Hematopoietic multipotent progenitor cell (in vitro differentiated cells): ENCODE measurements at places on chromosomes 2 and 18.
A peak's percentile ranks its signal among the peaks of the same experiment; 100 is the strongest.

DNA sequence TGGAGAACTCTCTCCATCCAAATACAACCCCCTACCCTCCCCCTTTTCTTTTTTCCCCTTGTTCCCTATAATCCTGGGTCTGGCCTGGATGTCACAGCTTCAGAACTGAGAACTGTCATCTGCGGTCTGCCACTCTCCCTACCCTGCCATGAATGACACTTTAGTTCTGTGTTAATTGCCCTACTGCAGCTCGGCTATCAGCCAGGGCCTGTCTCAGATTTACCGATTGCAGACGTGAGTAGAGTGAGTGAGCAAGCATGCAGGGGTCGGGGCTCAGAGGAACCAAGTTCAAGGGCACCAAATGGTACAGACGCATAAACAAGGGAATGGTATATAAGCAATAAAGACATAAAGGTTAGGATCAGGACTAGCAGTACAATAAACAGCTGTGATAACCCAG lies 967.8 kb downstream of the BCL11A start:
- DNase-seq = no peak

DNA sequence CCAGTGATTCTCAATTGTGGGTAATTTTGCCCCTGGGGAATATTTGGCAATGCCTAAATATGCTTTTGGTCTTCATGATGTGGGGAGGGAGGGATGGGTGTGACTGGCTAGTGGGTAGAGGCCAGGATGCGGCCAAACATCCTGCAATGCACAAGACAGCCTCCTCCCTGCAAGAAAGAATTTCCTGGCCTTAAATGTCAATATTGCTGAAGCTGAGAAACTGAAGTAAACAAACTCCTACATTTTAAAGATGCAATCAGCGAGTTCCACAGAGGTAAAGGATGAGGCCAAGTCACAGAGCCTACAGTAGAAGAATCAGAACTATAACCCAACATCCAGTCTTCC lies 272.9 kb upstream of the EPHA4 start:
- no peak for DNase-seq

DNA sequence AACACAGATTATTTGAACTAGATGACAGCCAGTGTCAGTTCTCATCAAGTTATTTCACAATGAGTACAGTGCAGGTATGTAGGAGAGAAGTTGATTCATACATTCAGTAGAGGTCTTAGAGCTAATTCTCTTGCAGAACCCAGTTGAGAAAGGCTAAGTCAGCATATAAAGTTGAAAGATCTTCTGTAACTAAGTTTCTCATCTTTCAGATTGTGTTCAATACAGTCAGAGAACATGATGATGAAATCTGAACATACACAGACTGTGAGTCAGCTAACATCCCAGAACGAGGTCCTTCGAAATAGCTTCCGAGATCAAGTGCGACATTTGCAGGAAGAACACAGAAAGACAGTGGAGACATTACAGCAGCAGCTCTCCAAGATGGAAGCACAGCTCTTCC lies 41.9 kb upstream of the LIMS1 start:
- no peak for DNase-seq

GRCh38 chr2:86025229-86025820 lies 80.4 kb downstream of the POLR1A start:
- no peak for DNase-seq

DNA sequence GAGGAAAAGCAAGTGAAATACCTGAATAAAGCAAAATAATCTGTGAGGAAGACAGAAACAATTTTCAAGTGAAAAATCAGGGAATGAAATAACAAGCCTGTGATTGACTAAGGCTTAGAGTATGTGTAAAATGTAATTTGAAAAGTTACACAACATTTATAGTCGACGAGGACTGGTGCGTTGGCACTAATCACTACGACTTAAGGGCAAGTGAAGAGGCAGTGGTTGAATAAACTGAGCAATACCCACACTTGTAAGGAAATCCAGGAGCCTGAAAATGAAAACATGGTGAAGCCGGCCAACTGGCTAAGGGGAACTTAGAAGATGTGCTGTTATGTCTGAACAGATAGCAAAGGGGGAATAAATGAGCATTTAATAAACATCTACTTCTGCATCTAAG lies 13.4 kb downstream of the DOK1 start:
- no peak for DNase-seq

DNA sequence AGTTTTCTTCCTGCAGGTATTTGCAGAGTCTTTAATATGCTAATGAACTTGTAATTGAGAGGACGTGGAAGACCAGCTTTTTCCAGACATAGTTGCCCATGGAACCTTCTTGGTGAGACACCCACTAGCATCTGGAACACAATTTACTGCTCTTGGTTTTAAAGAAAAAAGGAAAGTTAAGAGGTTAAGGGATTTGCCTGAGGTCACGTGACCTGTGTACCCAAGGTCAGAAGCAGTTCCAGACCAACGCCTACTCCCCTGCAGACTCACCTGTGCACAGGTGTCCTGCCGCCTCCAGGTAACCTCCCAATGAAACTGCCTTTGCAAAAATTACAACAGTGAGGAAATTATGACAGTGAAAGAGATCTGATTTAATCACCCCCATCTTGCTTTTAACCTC lies 172.7 kb downstream of the ANAPC1 start:
- no peak for DNase-seq

GRCh38 chr2:86171295-86171694 lies 24.0 kb downstream of the IMMT start:
- DNase-seq = no peak

DNA sequence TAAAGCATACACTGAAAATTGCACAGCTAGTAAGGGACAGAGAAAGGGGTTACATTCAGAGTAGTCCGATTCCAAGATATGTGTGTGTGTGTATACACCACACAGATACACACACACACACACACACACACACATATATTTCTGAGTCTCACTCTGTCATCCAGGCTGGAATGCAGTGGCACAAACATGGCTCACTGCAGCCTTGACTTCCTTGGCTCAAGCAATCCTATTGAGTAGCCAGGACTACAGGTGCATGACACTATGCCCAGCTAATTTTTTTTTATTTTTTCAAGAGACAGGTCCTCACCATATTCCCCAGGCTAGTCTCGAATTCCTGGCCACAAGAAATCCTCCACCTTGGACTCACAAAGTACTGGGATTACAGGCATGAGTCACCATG lies 68.1 kb upstream of the ITPRID2 start:
- DNase-seq = no peak

DNA sequence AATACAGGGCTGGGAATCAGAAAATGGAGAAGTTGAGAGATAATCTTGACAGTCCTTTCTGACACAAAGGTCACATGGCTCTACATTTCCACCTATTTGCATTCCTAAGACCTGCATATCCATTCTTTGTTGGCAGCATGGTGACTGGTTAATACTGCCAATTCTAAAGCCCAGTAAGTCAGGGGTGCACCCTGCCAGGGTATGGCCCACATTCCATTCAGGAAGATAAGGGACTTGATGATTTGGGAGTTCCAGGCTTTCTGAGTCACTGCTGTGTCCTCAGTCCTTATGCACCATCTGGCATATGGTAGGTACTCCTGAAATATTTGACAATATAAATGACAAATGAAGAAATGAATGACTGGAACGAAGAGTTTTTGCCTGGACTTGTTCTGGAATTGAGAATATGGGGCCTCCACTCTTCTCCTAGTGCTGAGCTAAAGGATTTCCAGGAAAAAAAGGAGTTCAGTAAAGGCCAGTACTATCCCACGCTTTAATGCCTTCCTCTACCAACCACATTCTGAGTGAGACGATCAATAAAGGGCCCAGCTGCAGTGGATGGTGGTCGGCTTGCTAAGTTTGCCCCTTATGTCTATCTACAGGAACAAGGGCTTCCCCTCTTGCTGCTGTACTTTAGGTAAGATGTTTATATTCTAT lies 31.7 kb upstream of the EIF2AK3 start:
- DNase-seq = no peak

DNA sequence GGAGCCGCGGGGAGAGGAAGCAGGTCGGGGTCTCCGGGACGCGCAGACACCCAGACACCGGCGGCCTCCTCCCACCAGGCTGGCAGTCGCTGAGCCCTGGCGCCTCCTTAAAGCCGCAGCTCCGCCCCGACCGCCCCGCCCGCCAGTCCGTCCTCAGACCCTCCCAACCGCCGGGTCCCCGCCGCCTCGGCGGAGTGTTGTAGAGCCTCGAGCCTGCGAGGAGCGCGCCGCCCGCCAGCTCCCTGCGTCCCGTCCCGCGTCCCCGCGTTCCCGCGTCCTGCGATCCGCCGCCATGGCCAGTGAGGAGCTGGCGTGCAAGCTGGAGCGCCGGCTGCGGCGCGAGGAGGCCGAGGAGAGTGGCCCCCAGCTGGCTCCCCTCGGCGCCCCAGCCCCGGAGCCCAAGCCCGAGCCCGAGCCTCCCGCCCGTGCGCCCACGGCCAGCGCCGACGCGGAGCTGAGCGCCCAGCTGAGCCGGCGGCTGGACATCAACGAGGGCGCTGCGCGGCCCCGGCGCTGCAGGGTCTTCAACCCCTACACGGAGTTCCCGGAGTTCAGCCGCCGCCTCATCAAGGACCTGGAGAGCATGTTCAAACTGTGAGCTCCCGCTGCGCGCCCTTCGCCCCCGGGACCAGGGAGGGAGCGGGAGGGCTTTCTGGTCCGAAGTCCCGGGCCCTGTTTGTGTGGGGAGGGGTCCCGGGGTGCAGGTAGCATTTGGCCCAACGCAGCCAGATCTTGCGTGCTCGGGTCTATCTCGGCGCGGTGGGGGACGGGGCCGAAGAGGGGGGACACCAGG lies at the start of gene EFHD1:
TSS of gene EFHD1 (plus strand) at position 192 of the 793 bp plus-strand sequence. CDS start at position 293, 101 bp downstream.
- peak; percentile 73 for DNase-seq

DNA sequence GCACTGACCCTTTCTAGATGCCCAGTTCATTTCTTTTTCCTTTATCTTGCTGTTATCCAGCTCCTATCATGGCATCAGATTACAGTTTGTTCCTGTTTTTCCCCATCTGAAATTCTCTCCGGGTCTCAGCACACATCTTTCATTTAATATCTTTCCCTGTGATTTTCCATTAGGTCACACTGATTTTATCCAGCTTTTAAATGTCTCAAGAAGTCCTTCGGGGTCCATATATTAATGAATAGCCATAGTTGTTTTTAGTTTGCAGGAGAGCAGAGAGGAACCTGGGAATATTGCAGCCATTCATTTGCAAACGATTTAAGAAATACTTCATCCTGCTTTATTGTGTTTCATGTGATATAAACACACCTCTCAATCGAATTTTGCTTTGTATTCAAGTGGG lies 374.2 kb downstream of the TDRD15 start:
- no peak for DNase-seq

DNA sequence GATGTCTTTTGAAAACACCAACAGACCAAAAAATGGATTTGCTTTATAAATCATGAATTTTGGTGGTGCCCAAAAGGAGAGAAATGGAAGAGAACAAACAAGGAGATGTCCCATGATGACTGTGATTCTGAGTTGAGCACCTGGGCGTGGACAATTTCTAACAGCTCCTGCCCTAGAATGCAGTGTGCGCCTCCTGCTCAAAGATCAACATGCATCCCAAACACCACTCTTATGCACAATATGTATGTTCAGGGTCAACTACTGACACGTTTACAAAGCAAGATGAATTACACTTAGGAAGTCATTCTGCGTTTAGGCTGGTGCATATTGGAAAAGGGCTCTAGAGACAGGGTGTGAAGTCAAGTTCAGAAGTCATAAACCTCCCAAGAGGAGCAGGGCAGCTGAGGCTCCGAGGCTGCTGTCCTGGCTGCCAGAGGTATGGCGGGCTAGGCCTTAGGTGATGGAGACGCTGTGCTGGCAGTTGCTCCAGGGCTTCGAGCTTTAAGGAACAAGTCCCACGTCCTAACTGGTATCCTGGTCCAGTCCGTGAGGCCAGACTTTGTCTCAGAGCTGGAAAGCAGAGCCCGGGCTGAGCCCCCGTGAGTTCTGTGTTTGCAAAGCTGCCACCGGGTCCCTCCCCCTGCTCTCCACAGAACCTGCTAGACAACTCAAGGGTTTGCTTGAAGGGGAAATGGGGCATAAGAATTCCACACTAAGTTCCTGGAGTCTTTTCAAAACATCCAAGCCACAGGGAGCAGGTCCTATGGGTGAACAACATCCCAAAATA lies 74.0 kb downstream of the ZNF516 start:
- DNase-seq = no peak

DNA sequence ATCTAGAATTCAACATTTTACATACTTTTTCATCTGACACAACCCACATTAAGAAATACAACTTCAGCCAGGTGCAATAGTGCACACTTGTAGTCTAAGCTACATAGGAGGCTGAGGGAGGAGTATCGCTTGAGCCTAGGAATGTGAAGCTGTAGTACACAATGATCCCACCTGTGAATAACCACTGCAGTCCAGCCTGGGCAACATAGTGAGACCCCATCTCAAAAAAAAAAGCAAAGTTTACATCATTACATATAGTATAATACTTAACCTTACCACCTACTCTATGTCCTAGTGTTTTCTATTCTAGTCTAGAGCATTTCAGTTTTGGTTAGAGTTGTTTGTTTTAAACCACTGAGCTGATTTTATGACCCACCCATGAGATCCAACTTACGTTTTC lies 86.5 kb upstream of the FAM117B start:
- no peak for DNase-seq

GRCh38 chr2:143937723-143938350 lies 582.1 kb downstream of the ZEB2 start:
- no peak for DNase-seq

- no peak for DNase-seq
Measured at GRCh38 chr2:215658635-215659305, 222.9 kb upstream of the FN1 start.

- no peak for DNase-seq
Measured at GRCh38 chr2:20543469-20544152, 96.7 kb downstream of the RHOB start.

DNA sequence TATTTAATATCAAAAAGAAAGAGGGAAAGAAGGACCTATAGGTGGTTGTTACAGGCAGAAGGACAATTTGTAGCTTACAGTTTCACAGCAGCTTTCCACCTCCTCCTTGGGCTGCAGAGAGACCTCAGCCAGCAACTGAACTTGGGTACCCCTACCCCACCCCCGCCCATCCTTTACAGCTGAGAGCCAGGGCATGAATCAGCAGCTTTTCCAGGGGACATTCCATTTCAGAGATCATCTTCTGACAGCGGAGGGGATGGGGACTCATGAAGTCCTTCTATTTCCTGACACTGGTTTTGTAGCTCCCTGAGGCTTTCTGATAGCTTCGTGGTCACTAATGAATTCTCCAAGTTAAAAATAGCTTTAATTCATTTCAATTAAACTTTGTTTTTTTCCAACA lies 96.4 kb downstream of the ITGB1BP1 start:
- no peak for DNase-seq

- DNase-seq = no peak
Measured at GRCh38 chr2:46351750-46352138, 54.5 kb downstream of the EPAS1 start.

- DNase-seq = no peak
Measured at GRCh38 chr2:227793148-227793712, 20.4 kb upstream of the CCL20 start.
